RCC 7860 (cell line): ENCODE measurements at places on chromosomes 12 and 14.
A peak's percentile ranks its signal among the peaks of the same experiment; 100 is the strongest.

DNA sequence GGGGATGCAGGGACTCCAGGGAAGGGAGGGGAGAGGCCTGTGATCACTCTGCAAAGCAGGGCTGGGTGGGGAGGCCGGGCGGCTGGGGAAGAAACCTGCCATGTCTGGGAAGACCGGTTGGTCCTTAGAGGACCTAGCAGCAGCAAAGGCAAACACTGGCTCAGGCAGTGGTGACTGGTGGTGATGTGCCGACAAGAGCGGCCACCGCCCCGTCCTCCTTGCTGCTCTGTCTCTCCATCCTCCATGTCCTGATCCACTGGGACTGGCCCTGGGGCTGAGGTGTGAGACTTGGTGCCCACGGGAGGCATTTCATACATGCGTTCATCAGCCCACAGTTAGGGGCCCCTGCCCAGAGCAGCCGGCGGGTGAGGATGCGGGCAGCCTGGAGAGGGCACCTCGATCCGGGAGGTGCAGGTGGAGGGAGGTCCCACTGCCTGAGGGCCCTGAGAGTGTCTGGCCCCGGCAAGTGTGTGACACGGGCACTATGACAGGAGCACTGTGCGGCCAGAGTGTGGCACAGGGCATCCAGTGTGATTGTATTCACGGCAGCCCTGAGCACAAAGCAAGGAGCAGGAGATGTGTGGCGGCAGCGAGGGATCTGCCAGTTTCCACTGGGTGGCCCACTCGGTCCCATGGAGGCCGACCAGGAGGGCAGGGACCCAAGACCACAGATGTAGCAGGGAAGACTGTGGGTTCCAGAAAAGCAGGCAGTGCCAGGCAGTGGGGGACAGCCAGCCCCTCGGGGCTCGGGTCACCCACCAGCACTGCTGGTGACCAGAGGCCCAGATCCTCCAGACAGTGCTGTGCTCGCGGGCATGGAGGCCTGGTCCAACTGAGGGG, 13.9 kb downstream of the ANKRD9 start:
- DNase-seq, result no peak

- no peak for DNase-seq
Measured at GRCh38 chr14:41608681-41609390, 2.2 kb downstream of the LRFN5 start.

- DNase-seq, result no peak
Measured at GRCh38 chr14:46985529-46986380, 334.2 kb upstream of the RPL10L start.

- no peak for DNase-seq
Measured at GRCh38 chr12:121021754-121022153, 5.5 kb upstream of the C12orf43 start.

GRCh38 chr12:132445884-132446632, 43.9 kb upstream of the FBRSL1 start:
- no peak for DNase-seq

DNA sequence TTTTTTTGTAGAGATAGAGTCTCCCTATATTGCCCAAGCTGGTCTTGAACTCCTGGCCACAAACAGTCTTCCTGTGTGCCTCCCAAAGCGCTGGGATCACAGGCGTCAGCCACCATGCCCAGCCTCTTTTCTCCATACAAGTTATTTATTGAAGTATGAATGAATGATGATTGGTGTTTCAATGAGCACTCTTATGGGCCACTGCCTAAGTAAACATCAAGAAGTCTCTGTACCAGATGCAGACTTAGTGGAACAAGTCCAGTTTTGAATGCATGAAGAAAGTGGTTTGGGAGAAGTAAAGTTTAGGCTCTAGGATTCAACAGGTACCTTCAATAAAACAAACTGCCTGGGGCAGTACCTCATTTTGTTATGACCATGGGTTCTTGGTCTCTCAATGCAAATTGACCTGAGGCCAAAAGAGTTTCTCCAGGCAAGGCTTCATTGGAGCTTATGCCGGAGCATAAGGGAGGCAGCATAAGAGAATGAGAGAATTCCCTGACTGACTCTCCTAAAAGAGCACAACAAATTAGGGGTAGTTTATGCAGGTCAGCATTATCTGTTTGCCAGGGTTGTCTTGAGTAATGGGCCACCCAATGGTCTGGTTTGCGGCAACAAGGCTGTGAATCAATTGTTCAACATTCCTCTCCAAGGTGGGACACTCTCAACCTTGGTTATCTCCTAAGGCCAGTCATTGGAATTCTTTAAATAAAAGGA, 1.1 kb upstream of the GMFB start:
- DNase-seq, result no peak

GRCh38 chr14:60116181-60116580, 24.5 kb downstream of the PCNX4 start:
- no peak for DNase-seq

GRCh38 chr12:22173177-22173576, 127.2 kb downstream of the CMAS start:
- DNase-seq, result no peak

DNA sequence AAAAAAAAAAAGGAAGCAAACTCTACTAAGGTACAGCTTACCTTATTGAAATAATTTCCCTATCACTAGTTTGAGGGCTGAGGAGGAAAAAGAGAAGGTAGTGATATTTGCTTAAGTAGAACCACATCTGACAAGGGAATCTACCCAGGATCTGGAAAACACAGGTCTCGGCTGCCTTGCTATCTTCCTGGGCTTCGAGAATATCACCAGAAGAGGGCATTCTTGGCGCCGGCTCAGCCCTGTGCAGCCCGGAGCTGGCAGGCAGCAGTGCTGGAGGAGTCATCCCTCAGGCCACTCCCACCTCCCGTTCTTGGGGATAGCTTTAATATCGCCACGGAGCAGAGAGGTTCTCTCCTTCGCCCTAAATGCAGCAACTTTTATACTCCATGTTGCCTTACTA, 1181.2 kb downstream of the VRK1 start:
- peak; percentile 24 for DNase-seq

GRCh38 chr12:104372721-104373335, 69.3 kb downstream of the EID3 start:
- no peak for DNase-seq
